Activated T-cell treated with anti-CD3 and anti-CD28 coated beads for 1 hour (primary cell): ENCODE measurements at places on chromosomes 6 and 20.

DNA sequence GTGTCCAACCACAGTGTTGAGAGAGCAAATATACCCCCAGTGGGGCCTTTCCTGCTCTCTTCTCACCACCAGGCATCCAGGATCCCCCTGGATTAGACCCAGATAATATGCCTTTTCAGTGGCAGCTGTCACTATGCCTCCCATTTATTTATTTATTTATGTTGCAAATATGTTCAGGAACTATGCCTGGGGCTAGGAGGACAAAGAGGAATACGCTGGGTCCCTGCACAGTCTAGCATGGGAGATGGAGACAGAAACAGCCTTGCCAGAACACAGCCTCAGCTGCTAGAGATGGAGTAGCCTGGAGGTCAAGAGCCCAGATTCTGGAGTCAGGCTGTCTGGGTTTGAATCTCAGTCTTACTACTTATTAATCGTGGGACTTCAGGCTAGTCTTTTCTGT, 74.6 kb upstream of the LRFN2 start:
- DNase-seq: no peak

DNA sequence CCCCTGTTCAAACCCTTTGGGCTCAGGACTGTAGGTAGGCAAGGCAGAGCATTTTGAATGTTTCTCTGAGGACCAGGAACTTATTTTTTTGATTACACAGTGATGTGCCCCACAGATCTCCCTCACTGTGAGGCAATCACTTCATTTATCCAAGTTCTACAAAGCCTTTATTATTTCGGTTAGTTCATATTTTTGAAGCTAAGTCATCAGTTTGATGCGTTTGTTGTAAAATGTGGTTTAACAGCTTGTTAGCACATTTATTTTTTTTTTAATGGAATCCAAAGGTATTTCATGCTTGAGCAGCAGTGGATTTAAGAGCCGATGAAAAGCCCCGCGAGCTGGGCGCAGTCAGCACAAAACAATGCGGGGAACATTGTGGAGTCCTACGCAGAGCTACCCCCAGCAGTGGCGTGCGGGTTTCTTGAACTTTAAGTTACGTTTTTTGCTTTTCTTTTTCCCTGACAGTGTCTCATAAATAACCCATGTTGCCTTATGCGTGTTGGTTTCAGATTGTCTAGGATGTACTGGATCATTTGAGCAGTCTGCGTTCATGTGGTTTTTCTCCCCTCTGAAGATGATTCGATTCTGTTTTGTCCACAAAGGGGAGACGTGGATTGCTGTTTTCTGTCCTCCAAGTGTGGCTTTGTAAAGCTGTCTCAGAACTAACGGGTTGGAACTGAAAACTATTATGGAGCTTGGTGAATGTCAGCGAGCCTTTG, 233.6 kb upstream of the BMP2 start:
- DNase-seq: no peak

GRCh38 chr6:117288083-117288715, 22.8 kb downstream of the VGLL2 start:
- DNase-seq: no peak

DNA sequence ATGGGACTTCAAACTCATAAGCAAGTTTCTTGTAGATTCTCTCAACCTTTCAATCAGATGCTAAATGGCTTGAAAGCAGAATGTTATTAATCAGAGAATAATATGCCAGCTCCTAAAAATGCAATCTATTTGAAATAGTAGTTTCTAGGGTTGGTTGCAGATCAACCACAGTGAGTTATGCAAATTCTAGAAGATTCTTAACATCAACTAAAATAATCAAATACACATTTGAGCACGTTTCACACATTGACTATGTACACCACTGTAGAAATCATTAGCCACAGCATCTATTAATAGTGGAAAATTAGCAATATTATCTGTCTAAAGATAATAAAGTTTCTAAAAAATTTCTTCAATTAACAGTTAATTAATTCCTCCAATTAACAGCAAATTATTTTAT, 141.9 kb upstream of the GJE1 start:
- DNase-seq: no peak

DNA sequence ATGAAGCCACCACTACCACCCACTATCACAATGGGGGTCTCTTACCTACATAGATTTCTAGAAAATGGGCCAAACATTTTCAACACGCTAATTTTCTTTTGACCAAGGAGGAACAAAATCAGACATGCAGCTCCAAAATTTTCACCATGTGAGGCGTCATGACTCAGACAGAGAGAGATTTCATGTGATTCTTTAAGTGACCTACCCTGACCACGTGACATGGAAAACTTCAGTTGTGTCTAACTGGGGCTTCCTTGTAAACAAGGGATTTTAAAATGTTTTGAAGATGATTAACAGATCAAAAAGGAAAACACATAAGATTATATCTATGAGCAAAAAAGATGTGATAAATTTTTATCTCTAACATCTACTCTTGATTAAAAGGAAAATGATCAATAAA, 199.2 kb downstream of the TBXT start:
- DNase-seq: no peak

DNA sequence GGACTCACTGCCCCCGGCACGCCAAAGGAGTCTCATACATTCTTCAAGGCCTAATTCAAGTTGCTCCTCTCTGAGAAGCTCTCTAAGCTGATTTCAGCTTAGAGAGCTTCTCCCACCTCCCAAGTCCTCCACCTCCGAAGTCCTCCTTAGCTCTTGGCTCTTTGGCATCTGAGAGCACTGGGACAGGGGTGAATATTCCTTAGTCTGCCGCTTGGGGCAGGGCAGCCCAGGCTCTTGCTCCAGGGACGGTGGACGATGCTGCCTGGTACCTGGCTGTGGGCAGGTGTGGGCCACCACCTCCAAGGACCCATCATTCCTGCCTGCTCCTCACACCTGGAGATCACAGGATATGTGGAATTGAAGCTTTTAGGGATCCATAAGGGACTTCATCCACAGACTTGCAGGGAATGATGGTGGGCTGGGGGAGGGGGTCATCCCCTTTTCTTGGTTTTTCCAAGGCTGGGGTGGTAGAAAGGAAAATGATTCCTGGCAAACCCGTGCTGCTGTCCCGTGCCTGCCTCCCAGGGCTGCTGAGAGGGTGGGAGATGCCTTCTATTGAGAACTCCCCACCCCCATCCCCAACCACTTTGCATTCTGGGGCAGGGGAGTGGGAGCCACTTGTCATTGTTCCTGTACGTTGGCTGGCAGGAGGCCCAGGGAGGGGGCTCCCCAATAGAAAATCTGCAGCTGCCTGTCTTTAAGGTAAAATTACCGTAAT, 57.4 kb downstream of the ARHGAP40 start:
- no peak for DNase-seq

DNA sequence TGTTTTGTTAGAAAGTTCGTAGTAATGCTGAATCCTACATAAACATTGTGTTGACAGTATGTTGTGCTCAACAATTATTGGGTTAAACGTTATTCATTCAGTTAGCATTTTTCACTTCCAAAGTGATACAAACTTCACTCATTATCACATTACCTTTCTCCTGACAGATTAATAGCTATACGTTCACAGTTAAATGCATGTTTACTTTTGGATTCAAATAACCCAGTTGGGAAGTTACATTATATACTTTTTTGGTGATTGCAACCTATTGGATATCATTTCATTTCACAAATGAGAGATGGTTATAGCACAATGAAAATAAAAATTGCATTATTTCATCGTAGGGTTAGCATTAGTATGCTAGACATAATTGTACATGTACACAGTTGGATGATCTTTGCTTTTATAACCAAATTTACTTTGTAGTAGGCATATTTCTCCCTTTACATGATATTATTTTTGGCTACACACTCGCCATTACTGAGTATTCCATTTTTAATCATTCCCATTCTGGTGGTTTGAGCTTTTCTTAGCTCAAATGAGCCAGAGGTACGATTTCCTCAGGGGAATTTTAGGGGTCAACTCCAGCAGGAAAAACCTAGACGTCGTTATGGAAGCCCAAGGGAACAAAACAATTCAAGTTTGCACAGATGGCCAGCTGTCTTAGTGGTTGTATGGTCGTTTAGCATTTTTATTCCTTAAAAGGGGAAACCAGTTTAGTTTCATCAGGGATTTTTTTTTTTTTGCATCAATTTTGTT, 2.1 kb upstream of the HIVEP1 start:
- no peak for DNase-seq

DNA sequence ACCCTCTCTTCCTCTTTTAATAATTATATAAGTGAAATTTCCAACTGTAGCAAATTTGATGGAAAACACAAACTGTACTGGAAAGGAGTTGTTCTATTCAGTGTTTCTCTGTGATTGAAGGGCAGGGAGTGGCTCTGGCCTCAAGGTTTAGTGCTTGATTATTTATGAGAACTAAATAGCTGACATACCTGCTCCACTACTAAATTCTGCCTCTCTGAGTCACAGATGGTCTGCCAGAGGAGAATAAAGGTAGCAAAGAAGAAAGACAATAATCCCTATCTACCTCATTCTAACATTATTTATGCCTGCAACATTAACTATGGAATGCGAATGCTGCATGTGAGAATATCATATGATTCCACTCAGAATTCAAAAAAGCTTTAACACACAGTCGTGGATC, 9.3 kb downstream of the BMP5 start:
- DNase-seq: no peak

DNA sequence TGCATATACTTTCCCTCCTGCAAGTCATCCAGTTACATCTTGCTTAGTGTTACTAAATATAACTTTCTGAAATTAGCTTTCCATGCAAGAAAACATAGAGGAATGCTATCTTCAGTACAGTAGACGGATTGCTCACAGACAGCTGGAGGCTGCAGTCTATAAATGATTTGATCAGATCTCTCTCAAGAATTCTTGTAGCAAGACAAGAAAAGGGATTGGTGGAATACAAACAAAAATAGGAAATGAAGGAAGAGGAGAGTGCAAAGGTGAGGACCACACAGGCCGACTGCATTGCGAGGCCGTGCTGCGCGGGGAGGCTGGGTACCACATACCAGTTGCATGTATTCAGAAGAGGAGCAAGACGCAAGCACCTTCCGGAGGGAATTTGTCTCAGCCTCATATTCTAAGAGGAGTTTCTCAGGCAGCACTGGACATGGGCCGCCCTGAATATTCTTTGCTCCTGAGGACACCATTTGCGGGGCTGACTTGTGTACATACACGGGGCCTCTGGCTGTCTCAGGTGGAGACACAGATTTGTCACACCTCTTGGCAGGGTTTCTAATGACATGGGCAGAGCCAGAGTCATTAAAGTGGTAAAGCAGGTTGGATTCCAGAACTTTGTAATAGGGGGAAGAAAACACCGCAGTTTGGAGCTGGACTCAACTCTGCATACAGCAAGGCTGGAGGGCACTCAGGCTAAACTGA, 22.7 kb upstream of the KIF25 start:
- DNase-seq: no peak
